Left colon (tissue), 2 donors: ENCODE measurements at places on chromosomes 6 and 20. TPM values are rescaled to one million over a fixed set of nuclear protein-coding genes. Genes with fewer than 3 reads are reported as not detected.
A peak's percentile ranks its signal among the peaks of the same experiment; 100 is the strongest.

GRCh38 chr6:28709478-28710349, 184.0 kb downstream of the GPX5 start:
- DNase-seq, result no peak

DNA sequence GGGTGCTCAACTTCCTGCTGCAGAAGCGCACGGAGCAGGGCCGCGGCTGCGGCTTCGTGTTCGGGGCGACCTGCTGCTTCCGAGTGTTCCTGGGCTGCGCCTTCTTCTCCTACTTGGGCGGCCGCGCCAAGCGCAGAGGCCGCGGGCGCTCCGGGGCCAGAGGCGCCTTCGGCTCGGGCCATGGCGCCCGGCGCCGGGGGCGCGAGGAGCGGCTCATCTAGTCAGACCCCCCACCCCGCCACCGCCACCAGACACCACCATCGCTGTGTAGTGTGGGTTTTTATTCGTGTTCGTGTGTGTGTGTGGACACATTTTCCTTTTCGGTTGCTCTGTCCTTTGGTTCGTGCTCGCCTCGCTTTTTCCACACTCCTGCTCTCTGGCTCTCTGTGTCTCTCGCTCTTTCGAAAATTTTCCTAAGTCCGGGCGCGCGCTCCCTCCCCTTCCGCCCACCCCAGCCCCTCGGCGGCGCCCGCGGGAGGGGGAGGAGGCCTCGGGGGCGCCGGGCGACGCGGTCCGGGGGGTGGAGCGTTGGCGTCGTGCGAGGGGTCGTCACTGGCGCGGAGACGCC, 38.1 kb downstream of the GNAS start:
- peak; percentile 78 for DNase-seq

NOX3 gene
- total RNA-seq, result not detected

GRCh38 chr6:111766201-111766857, 106.9 kb downstream of the FYN start:
- DNase-seq, result no peak

PRSS35 gene
- total RNA-seq, result not detected

- no peak for DNase-seq
Measured at GRCh38 chr20:58184063-58184462, 44.4 kb downstream of the ANKRD60 start.

- DNase-seq, result no peak
Measured at GRCh38 chr6:122063076-122063475, 336.4 kb upstream of the HSF2 start.

TBC1D32 gene
- total RNA-seq, result 9.0 TPM

COL9A3 gene
- total RNA-seq, result 2.3 TPM

- peak; percentile 56 for DNase-seq
Measured at GRCh38 chr6:40999569-40999968, 39.5 kb downstream of the UNC5CL start.

GRCh38 chr20:11159728-11160127, 485.9 kb upstream of the JAG1 start:
- DNase-seq, result peak; percentile 9

DNA sequence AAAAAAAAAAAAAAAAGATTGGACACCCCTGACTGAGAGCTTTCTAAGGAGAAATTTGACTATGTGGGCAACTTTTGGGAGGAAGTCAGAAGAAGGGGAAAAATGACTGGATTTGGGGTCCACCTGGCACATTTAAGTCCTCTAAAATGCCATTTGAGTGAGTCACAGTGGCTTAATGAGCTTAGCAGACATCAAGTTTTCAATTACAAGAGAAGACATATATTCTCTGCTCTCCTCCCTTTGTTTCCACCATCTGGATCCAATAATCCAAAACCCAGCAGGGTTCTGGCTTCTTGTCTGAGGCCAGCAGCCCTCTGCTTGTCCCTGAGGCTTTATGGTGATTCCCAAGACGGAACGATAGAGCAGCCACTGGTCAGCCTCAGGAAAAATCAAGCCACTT, 6.9 kb downstream of the PI3 start:
- no peak for DNase-seq
